GM12864 (cell line): ENCODE measurements at places on chromosomes 4 and X.

DNA sequence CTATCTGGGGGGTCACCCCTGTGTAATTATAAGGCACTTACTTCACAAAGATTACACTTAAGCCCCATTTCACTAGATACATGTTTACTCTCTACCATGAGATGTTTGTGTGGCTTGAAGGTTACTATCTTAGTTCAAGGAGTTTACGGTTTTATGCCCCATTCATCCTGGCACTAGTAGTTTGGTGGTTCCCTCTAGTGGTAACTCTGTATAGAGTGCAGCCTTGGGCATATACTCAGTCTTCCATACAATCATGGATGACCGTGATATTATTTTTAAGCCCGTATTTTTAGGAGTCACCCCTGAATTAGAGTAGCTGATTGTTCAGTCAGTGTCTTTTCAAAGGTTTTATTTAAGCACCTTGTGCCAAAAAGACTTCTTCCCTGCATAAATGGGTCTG, 109.9 kb upstream of the FAM47C start:
- no peak for DNase-seq

DNA sequence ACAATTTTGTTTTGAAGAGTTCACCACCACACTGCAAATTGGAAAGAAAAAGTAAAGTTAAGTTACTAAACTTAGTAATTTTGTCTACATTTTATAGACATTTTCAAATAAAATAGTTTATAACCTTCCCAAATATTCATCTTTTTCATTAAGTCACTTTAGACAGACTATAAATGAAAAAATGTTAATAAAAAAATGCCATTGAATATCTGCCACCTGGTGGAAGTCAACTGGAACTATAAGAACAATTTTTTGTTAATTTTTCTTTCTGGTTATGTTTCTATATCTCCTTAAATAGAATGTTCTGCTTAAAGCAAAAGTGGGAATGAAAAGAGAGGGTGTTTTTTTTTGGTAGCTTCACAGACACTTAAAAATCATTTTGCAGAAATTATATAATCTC, 534.4 kb upstream of the PCDH10 start:
- no peak for DNase-seq

DNA sequence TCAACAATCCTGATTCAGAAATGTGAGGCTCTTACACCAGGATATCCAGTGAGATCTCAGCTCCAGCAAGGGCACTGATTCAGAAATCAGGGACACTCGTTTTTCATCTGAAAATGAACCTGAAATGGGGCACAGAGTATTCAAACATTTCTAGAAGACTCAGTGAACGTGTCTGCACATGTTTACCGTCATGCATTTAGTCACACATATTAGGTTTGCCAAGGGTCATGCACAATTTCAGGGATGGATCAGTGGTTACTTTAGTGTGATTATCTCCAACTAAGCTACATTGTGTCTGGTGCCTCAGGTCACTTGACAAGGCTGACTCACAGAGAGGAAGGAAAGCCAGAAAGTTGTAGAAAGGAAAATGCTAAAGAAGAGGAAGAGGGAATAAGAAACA, 33.6 kb upstream of the SPANXN2 start:
- DNase-seq: no peak

- DNase-seq: no peak
Observed at GRCh38 chr4:98945297-98945850, 16.4 kb upstream of the EIF4E start.

GRCh38 chr4:138182838-138183426, 59.2 kb downstream of the SLC7A11 start:
- DNase-seq: no peak
